ENCODE measurements at places on chromosomes 5 and 9.

DNA sequence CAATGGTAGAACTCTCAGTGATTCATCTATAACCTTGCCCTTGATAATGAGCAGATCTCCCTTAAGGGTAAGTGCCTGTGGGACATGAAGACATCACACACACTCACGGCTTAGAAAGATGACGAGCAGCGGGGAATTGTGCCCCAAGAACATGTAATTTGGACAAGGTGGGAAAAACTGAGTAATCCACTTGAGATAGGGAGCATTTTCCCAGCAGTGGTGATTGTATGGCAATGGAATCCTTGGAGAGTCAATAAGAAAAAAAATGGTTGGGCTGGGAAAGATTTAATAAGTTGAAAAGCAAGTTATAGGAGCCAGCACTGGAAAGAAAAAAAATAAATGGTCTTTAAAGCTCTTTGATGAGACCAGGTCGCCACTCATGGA, 193.1 kb downstream of the GLIS3 start:
- DNase-seq: no peak

DNA sequence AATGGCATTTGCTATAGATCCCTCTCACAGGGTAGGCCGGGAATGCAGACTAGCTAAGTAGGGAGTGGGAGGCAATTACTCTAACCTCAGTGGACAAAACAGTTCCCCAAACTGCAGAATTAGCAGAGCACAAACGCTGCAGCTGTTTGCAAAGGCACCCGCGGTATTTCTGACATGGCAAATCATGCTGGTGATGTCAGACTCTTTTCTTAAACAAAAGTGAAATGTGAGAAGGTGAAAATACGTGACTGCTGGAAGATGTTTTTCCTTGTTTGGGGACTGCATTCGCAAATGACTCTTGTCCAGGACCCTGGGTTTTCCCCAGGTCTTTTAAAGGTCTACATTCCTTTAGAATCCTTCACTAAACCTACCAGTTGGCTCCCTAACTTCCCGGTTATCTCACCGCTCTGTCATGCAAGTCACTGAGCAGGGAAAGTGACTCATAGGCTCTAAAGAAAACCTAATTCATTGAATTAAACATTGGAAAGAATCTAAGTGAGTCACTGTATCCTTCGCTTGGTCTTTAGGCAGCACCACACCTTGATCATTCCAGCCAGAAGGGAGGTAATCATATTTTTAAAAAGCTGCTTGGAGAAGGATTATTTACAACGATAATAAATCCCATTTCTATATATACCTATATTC, 91.5 kb upstream of the DNAH5 start:
- peak; percentile 74 for DNase-seq

- no peak for DNase-seq
Measured at GRCh38 chr9:129319938-129320481, 141.9 kb upstream of the IER5L start.

- DNase-seq: no peak
Measured at GRCh38 chr5:178119915-178120606, 6.7 kb downstream of the N4BP3 start.

DNA sequence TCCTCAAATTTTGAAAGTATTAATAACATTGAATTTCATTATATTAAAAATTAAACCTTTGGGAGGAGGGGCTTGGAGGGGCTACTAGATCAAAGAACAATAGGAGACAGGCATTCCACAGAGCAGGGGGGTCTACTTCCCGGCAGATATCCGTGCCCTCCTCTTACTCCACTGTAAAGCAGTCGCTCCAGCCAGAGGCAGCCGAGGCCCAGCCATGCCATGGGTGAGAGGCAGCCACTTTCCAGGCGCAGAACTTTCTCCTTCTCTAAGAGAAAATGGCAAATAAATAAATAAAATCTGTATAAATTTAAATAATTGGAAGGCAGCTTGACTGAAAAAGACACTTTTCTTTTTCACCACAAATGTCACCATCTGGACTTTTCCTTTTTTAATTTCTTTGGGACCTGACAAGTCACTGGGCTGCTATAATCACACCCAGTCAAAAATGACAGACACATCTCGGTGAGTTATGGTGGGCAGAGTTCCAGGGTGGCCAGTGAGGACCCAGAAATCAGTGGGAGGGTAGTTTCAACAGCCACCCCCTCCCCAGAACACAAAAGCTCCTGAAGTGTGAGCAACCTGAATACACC, 302.2 kb upstream of the SMARCA2 start:
- DNase-seq: no peak

GRCh38 chr5:16135003-16135402, 44.6 kb downstream of the MARCHF11 start:
- no peak for DNase-seq

GRCh38 chr5:132668706-132669454, 4.9 kb upstream of the IL4 start:
- DNase-seq: no peak

DNA sequence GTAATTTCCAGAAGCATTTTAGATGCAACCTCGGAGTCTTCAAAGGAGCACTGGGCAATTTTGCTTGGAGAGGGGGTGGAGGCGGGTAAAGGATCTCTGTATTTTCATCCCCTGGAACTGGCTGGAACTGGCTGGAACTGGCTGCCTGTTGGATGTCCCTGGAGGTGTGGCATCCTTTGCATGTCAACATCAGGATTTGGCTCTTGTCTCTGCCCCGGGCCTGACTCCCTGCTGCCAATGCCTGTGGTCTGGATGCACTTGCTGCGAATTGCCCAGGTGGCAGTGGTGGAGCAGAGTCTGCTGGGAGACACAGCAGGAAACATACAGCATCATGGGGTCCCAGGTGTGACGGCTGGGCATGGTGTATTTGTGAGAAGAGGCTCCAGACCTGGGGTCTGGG, 391.3 kb downstream of the GADD45G start:
- no peak for DNase-seq

DNA sequence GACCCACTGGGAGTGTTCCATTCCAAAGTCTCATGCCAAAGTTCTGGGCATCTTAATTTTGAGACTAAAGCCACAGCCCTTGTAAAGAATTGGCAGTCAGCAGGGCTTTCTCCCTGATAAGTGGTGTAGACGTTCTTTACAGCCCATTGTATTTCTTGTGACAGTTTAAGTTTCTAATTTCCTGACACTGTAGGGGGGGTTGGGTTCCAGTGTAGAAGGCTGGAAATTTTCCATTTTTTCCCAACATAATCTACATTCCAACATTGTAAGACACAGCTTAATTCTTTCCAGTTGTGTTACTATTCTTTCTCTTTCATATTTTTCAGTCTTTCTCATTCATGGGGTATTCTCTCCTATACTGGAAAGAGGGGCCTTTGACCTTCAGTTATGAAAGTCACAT, 121.1 kb downstream of the FBXL7 start:
- no peak for DNase-seq

DNA sequence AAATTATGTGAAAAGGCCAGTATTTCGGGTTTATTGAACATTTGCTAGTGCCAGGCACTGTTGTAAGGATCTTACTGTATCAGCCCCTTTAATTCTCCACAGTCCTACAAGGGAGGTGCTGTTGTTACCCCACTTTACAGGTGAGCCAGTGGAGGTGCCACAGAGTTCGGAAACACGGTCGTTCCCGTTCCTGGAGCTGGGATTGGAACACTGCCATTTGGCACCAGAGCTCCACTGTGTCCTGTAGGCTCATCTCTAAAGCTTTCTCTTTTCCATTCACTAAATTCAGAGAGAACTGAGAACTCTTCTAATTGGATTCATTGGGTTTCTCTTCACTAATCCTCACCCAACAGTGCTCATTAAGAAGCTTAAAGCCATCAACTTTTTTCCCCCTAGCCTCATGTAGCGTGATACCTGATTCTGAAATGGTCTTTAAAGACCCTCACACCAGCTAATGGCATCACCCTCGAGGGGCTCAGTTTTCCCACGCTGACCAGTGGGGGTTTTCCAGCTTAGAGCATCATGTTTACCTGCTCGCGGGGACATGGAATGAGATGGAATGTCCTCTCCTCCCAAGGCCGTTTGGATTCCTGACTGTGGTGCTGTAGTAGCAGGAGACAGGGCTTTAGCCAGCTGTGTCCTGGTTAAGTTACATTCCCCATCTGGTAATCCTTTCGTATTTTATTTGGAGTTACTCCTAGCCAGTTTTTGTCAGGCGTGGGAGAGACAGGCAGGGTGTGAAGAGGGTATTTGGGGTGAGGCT, 5.8 kb downstream of the ERGIC1 start:
- no peak for DNase-seq

DNA sequence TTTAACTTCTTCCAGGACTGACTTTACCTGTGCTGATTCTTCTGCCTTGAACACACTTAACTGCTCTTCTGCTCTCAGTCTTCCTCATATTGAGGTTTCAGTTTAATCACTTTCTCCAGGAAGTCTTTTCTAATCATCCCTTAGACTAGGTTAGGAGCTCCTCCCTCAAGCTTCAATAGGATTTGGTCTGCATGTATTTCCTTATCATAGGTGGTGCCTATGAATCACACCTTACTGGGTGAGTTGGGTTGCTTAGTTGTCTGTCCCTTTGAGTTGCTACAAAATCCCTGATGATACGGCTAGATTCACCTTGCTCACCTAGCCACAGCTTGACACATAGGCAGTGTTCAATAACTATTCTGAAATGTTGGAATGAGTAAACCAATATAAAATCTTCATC, 164.4 kb downstream of the DNAH5 start:
- no peak for DNase-seq
